NCI-H1048 (cell line): ENCODE measurements at places on chromosomes 13 and 19.

- no peak for DNase-seq
These were observed 25.8 kb upstream of the MAP3K10 start for GRCh38 chr19:40165362-40165937.

DNA sequence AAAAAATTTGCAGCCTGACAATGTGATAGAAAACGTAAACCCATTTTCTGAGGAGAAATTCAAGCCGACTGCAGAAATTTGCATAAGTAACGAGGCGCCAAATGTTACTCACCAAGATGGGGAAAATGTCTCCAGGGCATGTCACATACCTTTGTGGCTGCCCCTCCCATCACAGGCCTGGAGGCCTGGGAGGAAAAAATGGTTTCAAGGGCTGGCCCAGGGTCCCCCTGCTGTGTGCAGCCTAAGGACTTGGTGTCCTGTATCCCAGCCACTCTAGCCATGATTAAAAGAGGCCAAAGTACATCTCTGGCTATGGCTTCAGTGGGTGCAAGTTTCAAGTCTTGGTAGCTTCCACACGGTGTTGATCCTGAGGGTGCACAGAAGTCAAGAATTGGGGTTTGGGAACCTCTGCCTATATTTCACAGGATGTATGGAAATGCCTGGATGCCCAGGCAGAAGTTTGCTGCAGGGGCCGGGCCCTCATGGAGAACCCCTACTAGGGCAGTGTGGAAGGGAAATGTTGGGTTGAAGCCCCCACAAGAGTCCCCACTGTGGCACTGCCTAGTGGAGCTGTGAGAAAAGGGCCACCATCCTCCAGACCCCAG is 1842.3 kb downstream of the PCDH9 start:
- no peak for DNase-seq

DNA sequence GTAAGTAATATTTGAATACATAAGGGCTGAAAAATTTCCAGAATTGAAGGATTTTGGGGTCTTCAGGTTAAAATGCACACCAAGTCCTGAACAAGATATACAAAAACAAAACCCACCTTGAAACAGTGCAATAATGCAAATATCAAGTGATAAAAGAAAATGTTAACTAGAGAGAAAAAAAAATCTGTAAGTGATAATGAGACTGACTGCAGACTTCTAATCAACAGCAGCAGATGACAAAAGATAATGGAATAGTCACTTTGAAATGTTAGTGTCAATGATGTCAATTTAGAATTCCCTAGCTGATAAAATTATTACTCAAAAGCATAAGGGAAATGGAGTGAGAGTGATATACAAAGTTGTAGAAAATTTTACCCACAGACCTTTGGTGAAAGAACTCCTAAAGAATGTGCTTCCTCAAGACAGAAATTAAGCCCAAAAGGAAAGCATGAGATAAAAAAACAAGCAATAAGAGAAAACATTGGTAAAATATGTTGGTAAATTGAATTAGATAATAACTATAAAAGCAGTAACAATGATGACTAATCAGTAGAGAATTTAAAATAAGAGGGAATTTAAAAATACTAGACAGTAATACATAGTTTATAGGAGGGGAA is 12.4 kb upstream of the DGKH start:
- DNase-seq, result no peak

DNA sequence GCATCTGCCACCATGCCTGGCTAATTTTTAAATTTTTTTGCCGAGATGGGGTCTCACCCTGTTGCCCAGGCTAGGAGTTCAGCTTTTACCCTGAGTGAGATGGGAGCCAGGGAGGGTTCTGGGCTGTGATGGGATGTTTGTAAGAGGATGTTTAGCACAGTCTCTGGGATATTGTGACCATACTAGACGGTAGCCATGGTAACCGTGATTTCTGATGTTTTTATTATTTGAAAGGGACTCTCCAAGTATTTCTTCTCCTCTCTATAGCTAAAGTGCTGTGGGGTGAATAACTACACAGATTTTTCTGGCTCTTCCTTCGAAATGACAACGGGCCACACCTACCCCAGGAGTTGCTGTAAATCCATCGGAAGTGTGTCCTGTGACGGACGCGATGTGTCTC is 10.4 kb downstream of the TSPAN16 start:
- no peak for DNase-seq

- DNase-seq, result no peak
These were observed 122.6 kb upstream of the SLC10A2 start for GRCh38 chr13:103188713-103189326.

DNA sequence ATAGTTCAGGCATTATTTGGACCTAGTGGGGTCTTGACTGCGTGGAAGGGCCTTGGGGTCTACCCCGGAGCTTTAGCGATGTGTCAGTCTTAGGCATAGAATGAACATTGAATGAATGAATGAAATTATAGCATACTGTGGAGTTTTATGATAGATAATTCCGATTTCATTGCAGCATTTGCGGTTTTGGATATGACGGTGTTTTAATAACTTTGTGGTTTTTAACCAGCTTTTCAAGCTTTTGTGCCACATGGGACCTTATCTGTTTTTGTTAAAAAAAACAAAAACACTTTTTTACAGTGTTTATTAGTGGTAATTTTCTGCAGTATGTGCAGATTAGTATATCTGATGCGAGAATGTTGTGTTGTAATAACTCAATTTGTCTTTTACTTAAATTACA is 696 bp downstream of the NUP58 start:
- DNase-seq, result no peak

- DNase-seq, result no peak
These were observed 2.7 kb downstream of the PROSER1 start for GRCh38 chr13:39035204-39035603.

GRCh38 chr19:13989487-13989886 is 16.6 kb downstream of the RFX1 start:
- DNase-seq, result no peak

GRCh38 chr13:108915095-108915633 is 285.8 kb downstream of the MYO16 start:
- DNase-seq, result no peak

DNA sequence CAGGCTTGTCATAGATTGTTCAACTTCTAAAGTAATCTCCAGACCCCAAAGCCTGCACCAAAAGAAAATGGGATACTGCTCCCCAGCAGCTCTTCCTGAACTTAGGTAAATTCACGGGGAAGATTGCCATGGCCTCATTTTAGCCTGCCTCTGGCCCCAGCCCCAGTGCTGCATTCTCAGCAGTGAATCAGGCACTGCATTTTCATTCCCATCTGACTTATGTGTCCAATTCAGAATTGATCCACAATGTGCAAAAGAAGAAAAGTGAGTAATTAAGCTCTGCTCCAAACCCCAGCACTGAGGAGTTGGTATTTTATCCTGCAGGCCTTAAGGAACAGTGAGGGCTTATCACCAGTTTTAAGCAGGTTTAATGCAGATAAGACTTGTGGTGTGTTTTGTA is 176.4 kb downstream of the KCTD12 start:
- DNase-seq, result no peak

GRCh38 chr19:4365341-4365740 is 22.0 kb downstream of the MPND start:
- no peak for DNase-seq

- DNase-seq, result no peak
These were observed 110.8 kb downstream of the ESD start for GRCh38 chr13:46686171-46686570.

- no peak for DNase-seq
These were observed 56.8 kb upstream of the KLF12 start for GRCh38 chr13:74190999-74191398.

- no peak for DNase-seq
These were observed 31.9 kb downstream of the RFXAP start for GRCh38 chr13:36850790-36851438.

- DNase-seq, result no peak
These were observed 26.8 kb downstream of the CEBPA start for GRCh38 chr19:33275559-33275932.

DNA sequence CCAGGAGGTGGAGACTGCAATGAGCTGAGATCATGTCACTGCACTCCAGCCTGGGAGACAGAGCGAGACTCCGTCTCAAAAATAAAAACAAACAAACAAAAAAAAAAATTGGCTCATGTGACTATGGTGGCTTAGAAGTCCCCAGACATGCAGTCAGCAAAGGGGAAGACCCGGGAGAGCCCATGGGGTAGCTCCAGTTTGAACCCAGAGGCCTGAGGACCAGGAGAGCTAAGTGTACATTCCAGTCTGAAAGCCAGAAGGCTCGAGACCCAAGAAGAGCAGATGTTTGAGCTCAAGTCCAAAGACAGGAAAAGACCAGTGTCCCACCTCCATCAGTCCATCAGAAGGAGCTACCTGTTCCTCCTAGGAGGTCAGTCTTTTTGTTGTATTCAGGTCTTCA is 175.2 kb downstream of the TSHZ3 start:
- DNase-seq, result no peak

- DNase-seq, result no peak
These were observed 4.9 kb downstream of the SIAH3 start for GRCh38 chr13:45846681-45847080.

DNA sequence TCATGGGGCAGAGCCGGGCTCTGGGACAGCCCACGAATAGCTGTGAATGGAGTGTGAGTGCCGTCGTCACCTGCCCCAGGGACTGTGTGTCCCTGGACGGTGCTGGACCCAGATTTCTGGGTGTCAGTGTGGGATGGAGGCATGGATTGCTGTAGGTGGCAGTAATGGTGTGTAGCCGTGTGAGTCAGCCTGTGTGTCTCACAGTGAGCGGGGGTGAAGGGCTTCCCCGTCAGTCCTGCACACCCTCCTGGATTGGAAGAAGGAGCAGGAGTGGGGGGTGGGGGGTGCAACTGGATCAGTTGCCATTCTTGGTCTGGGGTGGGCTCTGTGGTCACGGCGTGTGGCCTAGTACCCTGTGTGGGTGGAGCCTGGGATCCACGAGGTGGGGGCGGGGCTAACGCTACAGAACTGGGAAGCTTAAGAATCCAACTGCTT is 6.5 kb upstream of the LTBP4 start:
- DNase-seq, result no peak

- peak; percentile 26 for DNase-seq
These were observed 117.0 kb downstream of the DCT start for GRCh38 chr13:94362411-94362909.

- DNase-seq, result no peak
These were observed 536.5 kb upstream of the SPRY2 start for GRCh38 chr13:80877209-80877943.

- no peak for DNase-seq
These were observed 16.0 kb upstream of the KDM4B start for GRCh38 chr19:4952945-4953344.

DNA sequence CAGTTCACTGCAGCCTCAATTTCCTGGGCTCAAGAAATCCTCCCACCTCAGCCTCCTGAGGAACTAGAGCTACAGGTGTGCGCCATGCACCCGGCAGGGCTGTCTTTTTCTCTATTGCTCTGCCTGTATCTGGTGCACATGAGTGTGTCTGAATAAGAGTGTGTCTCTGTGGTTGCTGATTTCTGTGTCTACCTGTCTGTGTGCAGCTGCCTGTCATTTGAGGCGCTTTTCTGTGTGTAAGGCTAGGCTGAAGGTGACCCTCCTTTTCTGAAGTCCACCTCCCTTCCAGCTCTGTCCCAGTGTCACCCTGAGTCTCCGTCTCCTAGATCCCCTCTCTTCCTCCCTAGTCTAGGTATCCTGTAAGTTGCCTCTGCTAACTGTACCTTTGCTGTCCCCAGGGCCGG is 1.5 kb upstream of the PRR12 start:
- no peak for DNase-seq

- DNase-seq, result no peak
These were observed 3.9 kb upstream of the NCCRP1 start for GRCh38 chr19:39192846-39193245.

- DNase-seq, result no peak
These were observed 32.3 kb upstream of the MYCBP2 start for GRCh38 chr13:77359171-77359570.

DNA sequence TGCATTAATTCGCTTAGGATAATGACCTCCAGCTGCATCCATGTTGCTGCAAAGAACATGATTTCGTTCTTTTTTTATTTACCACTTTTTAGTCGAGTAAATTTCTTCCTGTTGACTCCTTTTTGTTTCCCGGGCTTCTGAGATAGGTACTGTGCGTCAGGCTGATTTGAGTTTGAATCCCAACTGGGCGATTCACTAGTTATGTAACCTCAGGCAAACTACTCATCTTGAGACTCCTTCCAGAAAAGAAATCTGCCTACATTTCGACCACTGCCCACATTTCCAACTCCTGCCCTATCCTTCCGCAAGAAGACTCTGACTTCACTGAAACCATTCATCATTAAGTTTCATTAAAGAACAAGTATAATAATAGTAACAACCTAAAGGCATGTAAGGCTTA is 8.2 kb downstream of the SCEL start:
- no peak for DNase-seq

- no peak for DNase-seq
These were observed 45.6 kb downstream of the ZNF283 start for GRCh38 chr19:43872547-43873336.

DNA sequence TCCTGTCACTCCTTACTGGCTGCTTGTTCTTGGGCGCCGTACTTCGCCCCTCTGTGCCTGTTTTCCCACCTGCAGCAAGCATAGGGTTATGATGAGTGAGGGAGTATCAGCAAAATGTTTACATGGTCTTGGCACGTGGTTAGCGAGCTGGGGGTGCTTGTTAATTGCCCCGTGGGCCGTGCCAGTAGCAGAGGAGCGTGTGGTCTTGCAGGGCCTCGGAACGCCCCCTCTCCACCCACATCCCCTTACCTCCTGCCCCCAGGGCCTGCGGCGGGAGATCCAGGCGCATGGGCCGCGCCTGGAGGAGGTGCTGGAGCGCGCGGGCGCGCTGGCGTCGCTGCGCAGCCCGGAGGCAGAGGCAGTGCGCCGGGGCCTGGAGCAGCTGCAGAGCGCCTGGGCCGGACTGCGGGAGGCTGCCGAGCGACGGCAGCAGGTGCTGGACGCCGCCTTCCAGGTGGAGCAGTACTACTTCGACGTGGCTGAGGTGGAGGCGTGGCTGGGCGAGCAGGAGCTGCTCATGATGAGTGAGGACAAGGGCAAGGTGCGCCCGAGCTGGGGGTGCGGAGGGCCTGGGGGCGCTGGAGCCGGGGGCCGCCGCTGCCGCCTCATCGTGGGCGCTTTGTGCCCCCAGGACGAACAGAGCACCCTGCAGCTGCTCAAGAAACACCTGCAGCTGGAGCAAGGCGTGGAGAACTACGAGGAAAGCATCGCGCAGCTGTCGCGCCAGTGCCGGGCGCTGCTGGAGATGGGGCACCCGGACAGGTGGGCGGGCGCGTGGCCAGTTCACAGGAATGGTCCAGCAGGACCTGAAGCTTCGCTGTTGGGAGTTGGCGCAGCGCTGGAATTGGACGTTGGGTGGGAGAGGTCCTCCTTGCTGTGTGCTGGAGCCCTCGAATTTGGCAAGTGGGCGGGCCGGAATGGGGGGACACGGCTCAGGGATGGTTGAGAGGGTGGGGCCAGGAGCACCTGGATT is 22.5 kb upstream of the SHKBP1 start:
- no peak for DNase-seq

GRCh38 chr13:35906636-35907035 is 224.5 kb downstream of the DCLK1 start:
- no peak for DNase-seq
